Forelimb muscle (tissue), 1 donor: ENCODE measurements at places on chromosomes 16 and 17.

- no peak for DNase-seq
Measured at GRCh38 chr17:37312137-37312923, 63.5 kb upstream of the C17orf78 start.

DNA sequence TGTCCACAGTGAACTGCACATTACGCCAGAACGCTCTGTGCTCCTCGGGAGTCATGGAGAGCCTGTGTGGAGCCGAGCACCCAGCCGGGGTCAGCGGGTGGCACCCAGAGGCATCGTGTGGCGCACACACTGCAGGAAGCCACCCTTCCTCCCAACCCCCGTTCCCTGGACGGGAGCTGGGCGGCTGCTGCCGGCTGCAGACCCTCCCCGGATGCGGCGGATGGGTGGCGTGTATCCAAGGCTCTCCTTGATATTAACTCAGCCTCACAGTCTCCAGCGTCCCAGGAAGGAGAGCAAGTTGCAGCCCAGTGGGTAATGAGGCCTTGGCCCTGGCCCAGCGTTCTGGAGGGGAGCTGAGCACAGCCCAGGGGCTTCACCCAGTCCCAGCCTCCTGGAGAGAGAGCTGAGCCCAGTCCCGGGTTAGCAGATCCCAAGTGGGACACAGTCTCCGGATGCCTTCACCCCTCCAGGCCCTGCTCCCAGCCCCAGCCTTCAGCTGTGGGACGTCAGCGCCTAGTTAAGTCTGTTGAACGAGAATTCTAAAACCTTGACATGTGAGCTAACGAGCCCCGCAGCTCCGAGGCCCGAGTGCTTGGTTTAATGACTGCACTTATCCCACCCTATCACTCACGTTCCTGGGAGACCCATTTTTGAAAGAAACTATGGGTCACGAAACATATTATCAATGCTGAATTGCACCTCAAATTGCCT is 86.6 kb downstream of the TBC1D16 start:
- no peak for DNase-seq

DNA sequence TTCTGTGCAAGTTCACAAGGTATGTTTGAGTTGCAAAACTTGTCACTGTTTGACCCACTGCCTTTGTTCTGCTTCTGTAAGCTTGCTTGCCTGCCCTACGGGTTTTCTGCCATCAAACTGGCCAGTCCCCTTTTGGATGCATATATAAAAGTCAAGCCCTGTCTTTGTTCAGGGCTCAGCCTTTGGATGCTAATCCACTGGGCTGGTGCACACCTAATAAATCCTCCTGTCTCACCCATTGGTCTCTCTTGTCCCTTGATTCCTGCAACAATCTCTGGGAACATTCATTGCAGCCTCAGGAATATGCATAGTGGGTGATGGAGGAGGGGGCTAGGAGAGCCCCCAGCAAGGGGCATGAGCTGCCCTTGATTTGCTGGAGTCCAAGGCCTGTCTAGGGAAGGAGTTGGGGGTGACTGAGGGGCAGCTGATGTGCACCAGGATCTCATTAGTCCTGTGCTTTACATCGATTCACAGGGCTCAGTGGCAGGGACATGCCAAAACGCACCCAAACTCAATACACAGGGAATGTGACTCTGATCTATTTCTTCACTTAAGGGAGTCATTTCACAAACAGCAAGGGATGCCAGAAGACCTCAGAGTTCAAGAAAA is 225.4 kb upstream of the NLRP1 start:
- no peak for DNase-seq

DNA sequence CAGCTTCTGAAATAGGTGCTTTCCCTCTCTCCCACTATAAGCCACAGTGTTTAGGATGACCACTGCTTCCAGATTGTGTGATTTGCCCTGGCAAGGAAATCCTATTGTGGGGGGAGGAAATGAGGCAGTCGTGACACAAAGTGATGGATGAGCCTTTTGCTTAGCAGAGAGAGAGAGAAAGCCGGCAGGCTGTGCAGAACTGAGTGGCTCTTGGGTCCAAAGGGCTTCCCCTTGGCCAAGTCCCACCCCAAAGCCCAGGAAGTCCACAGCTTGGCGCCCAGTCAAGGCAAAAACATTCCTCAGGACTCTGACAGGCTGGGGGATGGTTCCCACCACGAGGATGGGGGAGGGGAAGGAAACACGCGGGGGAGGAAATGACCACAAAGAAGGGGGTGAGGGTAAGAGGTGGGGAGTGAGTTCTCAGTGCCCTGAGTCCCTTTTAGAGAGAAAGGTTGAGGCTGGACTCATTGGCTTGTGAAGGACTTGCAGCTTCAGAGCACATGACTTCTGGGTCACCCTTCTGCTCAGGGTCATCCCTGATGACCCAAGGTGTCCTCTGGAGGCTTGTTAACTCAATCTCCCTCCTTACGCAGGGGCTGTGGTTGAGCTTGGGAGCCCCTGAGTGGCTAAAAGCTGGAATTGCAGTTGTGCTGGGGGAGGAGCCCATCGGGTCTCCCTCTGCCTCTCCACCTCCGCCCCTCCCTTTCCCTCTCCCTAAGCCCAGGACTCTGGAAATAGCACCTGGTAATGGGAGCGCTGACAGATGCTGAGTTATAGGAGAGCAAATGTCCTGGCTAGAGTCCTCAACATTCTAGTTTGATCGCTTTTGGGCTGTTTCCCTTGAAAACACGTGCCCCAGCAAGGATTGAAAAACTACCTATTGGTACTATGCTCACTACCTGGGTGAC is 10.3 kb upstream of the MSL1 start:
- DNase-seq: peak; percentile 94

- DNase-seq: no peak
Measured at GRCh38 chr17:60110586-60110985, 31.9 kb upstream of the HEATR6 start.

DNA sequence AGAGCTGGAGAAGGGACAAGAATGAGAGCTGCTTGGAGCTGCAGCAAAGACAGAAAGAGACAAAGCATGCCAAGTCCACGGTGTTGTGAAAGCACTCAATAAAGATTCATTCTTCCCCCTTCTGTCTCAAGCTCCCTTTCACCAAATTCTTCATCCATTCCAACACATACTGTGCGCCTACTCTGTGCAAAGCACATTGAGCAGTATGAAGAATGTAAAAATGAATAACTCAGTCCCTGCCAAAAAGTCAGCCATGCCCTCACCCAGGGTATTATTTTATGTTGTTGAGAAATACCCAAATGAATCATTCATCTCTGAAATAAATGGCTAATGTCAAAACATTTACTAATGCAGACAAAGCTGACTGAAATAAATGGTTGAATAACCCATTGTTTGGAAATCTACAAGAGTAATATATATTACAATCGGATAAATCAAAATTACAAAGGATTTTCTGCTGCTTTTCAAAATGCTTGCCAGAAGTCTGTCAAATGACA is 282.9 kb upstream of the IRX5 start:
- DNase-seq: no peak

- no peak for DNase-seq
Measured at GRCh38 chr17:77526728-77527350, 386.1 kb downstream of the SEC14L1 start.

GRCh38 chr17:18161207-18162145 is 22.2 kb upstream of the ALKBH5 start:
- DNase-seq: no peak

DNA sequence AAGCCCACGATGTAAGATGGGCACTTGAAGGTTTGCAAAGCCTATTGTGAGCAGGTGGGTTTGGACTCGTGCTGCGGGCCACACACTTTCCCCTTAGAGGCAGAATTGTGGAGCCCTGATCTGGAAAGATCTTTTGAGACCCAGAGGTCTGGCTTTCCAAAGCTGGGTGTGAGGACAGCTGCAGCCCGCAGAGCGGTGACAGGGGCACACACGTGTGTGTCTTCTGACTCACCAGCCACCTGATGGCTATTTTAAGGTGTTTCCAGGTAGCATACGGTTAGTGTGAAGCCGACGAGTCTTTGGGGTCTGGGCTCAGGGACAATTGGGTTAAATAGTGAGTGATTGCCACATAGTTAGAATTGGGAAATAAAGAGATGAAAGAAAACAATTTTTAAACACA is 108.9 kb upstream of the GSE1 start:
- no peak for DNase-seq
